ENCODE measurements at places on chromosomes 16 and 17. TPM values are rescaled to one million over a fixed set of nuclear protein-coding genes. Genes with fewer than 3 reads are reported as not detected.

ACAP1 gene
- total RNA-seq: 0.56 TPM

TBC1D3C gene
- total RNA-seq: not detected

NOG gene
- total RNA-seq: 0.77 TPM

KRT40 gene
- total RNA-seq: not detected

FOXL1 gene
- 30.2 TPM for total RNA-seq

FNDC8 gene
- not detected for total RNA-seq

AOC2 gene
- 0.38 TPM for total RNA-seq

All from regular cardiac myocyte (primary cell).